ENCODE measurements at places on chromosomes 13 and 19. TPM values are rescaled to one million over a fixed set of nuclear protein-coding genes. Genes with fewer than 3 reads are reported as not detected.

The NAXD gene
- 29.6 TPM for total RNA-seq

The CD70 gene
- 64.4 TPM for total RNA-seq

The ATP4B gene
- total RNA-seq = not detected

The SIGLEC5 gene
- total RNA-seq = not detected

The TMPRSS9 gene
- not detected for total RNA-seq

The SULT2A1 gene
- total RNA-seq = not detected

The BRCA2 gene
- total RNA-seq = 18.3 TPM

The KIRREL2 gene
- 0.58 TPM for total RNA-seq

The ICAM5 gene
- 0.53 TPM for total RNA-seq

The KIR3DL2 gene
- total RNA-seq = 0.75 TPM

The SERP2 gene
- total RNA-seq = not detected

The TMEM272 gene
- 0.15 TPM for total RNA-seq

The ATP7B gene
- total RNA-seq = 0.88 TPM

The PLIN3 gene
- 40.5 TPM for total RNA-seq

The EXOC3L2 gene
- not detected for total RNA-seq

The HTR2A gene
- total RNA-seq = not detected

The RCBTB1 gene
- total RNA-seq = 18.5 TPM

The SCEL gene
- total RNA-seq = not detected

The CAPS gene
- 11.8 TPM for total RNA-seq

The TTC9B gene
- not detected for total RNA-seq

The EPS8L1 gene
- 6.9 TPM for total RNA-seq

The METTL21C gene
- total RNA-seq = not detected

The ARHGAP45 gene
- total RNA-seq = 419 TPM

The SLC5A5 gene
- 2.0 TPM for total RNA-seq

The ZNF841 gene
- 26.7 TPM for total RNA-seq

The PSG7 gene
- total RNA-seq = not detected

The KLK15 gene
- not detected for total RNA-seq

The GFY gene
- total RNA-seq = not detected

The RFC3 gene
- 35.2 TPM for total RNA-seq

The RASIP1 gene
- 0.15 TPM for total RNA-seq

The TNFSF9 gene
- 5.8 TPM for total RNA-seq

The CGB2 gene
- not detected for total RNA-seq

The KCNN4 gene
- total RNA-seq = 72.3 TPM

The ETV2 gene
- 0.96 TPM for total RNA-seq

The FREM2 gene
- not detected for total RNA-seq

The NPHS1 gene
- not detected for total RNA-seq

The MEIS3 gene
- total RNA-seq = not detected

The LILRB2 gene
- total RNA-seq = not detected

The DACH1 gene
- total RNA-seq = not detected

The SBNO2 gene
- total RNA-seq = 98.2 TPM

The CEACAM20 gene
- total RNA-seq = not detected

The SRRM5 gene
- 0.28 TPM for total RNA-seq

The OR10H1 gene
- total RNA-seq = not detected

The CD37 gene
- 299 TPM for total RNA-seq

The EML2 gene
- 136 TPM for total RNA-seq

The CGB5 gene
- total RNA-seq = not detected

The ARHGEF1 gene
- total RNA-seq = 657 TPM

The LHFPL6 gene
- 1.2 TPM for total RNA-seq

The TSHZ3 gene
- total RNA-seq = 3.0 TPM

The ZNF625 gene
- 3.8 TPM for total RNA-seq

The PTGER1 gene
- 0.93 TPM for total RNA-seq

The PRTN3 gene
- total RNA-seq = not detected

The FSD1 gene
- total RNA-seq = 3.2 TPM

The FFAR1 gene
- not detected for total RNA-seq

The PSG1 gene
- total RNA-seq = not detected
